ENCODE measurements at places on chromosomes 2 and 18. TPM values are rescaled to one million over a fixed set of nuclear protein-coding genes. Genes with fewer than 3 reads are reported as not detected.
A peak's percentile ranks its signal among the peaks of the same experiment; 100 is the strongest.

The PRR30 gene
- total RNA-seq = not detected

The PIEZO2 gene
- 3.9 TPM for total RNA-seq

The UGT1A10 gene
- total RNA-seq = not detected

The COLEC12 gene
- 0.59 TPM for total RNA-seq

The ZC3H8 gene
- 6.9 TPM for total RNA-seq

DNA sequence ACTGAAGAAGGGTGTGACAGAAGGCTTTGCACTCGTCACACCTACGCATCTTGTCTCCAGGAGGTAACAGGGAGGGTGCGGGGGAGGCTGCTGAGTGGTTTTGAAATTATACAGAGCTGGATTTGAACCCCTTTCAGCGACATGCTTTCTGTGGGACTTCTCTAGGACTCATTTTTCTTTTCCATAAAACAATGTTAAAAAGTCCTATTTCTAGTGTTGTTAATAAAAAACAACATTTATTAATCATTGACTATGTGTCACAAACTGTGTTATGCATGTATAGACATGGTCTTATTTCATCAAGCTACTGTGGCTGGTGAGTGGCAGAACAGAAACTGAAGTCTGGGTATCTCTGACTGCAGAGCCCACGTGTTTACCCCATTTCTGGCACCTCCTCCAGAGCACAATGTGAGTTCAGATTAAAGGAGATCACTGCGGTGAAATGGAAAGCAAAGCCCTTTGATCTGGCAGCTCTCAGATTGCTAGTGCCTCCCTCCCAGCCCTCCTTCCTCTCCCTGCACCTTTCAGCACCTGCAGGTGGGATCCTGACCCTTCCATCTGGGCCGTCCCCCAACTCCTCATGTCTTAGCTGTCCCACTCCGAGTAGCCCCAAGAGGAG lies 315.5 kb upstream of the MYT1L start:
- DNase-seq = no peak

DNA sequence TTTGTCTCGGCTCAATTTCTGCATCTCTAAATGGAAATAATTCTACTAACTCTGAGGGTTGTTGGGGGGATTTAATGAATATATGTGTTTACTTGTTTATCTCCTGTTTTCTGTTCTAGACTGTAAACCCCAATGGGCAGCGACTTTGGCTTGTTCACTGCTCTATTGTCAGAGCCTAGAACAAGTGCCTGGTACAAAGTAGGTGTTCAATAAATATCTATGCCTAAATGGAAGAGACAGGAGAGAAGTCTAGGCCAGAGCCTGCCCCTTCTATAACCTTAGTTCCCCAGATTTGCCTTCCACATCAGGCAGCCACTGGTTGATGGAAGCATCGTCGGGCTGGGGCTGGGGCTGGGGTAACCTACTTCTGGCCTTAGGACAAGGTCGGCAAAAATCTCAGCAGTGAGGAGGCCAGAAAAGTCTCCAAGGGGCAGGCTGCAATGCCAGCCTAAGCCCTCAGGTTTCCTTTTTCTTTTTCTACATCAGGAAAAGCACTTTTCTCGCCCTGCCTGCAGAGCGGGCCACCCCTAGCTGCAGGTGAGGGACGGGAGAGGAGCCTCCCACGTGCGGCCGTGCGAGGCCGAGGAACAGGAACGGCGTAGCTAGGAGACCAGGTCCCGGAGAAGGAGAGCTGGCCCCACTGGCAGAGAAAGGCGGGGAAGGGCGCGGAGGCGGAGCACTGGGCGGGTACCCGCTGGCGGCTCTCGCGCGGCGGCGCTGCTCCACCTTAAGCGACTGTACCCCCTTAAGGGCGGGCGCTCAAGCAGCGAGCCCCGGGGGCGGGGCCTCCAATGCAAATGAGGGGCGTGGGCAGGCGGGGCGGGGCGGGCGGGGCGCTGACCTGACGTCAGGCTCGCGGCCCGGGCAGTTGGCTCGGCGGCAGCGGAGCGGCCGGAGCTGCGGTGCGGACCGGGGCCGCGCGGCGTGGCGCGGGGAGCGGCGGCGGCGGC lies at the start of gene CNNM4:
Gene CNNM4, plus strand, starts transcription at position 867 of the 950 bp plus-strand sequence. CDS start 98 bp downstream, outside the sequence.
- peak; percentile 97 for DNase-seq

DNA sequence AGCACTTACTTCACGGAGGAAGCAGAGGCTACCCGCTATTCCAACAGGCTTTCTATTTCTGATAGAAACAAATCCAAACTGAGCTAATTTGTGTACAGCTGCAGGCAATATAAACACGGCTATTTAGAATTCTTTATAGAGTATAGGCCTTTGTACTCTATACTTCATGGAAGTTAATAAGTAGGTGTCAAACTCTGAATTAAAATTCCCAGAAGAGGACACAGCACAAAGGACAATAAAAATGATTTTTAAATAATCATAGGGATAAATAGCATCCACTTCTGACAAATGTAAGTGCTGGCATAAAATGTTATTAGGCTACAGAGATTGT lies 261.5 kb downstream of the AFF3 start:
- DNase-seq = no peak

- no peak for DNase-seq
Observed at GRCh38 chr18:3256693-3257626, 5.0 kb upstream of the MYL12B start.

GRCh38 chr2:106853631-106854030 lies 32.3 kb downstream of the ST6GAL2 start:
- no peak for DNase-seq
